Renal cortex interstitium (tissue), 15 donors: ENCODE measurements at places on chromosomes 2 and 18. TPM values are rescaled to one million over a fixed set of nuclear protein-coding genes. Genes with fewer than 3 reads are reported as not detected.

Gene ALKAL2
- 4.7 TPM for polyA plus RNA-seq

Gene LGALSL
- 38.0 TPM for polyA plus RNA-seq

Gene HSBP1L1
- 29.2 TPM for polyA plus RNA-seq

Gene UGT1A10
- polyA plus RNA-seq: not detected

Gene TLX2
- 0.23 TPM for polyA plus RNA-seq

Gene SLC19A3
- 10.1 TPM for polyA plus RNA-seq

Gene COLEC11
- 3.0 TPM for polyA plus RNA-seq

DNA sequence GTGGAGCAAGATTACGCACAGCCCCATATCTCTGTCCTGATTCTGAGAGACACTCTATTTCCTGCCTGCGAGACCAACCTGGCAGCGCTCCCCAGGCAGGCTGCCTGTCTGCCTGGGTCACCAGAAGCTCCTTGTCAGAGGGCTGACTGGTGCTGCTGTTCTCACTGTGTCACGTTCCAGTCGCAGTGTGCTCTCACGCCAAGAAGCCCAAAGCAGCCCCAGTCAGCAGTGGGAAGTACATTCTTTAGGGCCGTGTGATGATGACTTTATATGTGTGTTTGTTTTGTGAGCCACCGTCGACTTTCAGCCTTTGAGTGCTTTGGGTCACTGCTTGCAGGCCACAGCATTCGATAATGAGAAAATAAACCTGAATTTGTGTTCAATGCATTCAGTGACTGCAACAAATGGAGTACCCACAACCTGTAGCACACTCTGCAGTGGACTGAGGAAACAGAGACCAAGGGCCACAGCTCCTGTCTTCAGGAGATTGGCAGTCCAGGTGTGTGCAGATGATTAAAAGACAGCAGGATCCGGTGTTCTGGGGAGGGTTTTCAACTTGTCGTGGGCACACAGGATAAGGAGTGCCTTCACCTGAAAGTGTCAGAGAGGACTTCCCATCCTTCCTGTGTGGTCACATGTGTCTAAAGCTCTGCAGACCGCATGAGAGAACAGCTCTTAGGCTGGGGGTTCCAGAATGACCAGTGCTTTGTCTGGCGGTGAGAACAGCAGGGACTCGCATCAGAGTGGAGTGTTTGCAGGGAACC is 4.8 kb downstream of the TNFRSF11A start:
- no peak for DNase-seq

GRCh38 chr2:18408638-18409037 is 151.8 kb downstream of the RDH14 start:
- no peak for DNase-seq

DNA sequence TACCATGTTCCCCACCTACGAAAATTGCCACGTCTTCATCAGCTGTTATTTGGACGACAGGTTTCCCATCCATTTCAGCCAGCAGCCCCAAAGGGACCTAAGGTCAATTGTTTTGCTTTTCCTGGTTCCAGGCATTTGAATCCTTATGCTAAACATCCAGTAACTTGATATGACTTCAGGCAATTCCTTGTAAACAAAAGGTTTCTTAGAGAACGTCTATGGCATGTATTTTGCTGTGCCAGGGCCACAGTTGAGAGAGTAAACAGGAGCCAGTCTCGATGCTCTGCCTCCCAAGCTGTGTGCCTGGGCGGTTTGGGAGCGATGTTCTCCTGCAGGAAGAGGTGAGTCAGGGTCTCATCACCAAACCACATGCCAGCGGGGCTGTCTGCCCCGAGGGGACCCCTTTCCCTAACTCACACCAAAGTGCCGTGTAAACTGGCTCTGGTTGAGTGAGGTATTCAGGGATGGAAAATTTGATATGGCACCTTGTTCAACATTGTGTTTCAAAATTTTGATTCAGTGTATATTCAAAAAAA is 12.9 kb upstream of the MC5R start:
- no peak for DNase-seq

GRCh38 chr18:46445522-46446313 is 211.3 kb downstream of the LOXHD1 start:
- DNase-seq: no peak

DNA sequence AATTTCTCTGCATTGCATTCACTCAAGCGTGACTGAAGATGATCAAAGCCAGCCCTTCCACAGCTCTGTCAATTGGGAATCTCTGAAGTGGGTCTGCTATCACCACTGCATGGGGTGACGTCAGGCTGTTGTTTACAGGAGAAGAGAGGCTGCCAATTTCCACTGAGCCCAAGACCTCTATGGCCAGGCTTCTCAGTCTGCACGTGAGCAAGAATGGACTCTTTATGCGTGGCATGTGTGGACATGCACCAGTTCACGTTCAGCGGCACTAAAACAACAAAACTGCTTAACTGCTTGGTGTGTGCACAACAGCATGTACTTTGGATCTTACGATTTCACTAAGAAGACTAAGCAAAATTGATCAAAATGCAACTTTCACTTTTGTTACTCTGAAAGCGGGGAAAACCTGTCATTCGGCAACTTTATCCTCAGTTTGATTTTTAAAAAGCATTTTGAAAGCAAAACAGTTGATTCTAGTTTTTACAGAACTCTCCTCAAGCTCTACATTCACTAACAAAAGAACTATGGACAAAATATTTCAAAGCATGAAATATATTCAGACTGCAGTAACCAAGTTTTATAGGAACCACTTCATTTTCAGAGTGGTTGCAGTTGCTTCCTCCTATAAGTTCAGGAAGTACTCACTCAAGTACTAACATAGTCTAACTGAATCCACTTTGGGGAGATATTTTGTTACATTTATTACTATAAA is 77.0 kb upstream of the SERTAD2 start:
- no peak for DNase-seq

DNA sequence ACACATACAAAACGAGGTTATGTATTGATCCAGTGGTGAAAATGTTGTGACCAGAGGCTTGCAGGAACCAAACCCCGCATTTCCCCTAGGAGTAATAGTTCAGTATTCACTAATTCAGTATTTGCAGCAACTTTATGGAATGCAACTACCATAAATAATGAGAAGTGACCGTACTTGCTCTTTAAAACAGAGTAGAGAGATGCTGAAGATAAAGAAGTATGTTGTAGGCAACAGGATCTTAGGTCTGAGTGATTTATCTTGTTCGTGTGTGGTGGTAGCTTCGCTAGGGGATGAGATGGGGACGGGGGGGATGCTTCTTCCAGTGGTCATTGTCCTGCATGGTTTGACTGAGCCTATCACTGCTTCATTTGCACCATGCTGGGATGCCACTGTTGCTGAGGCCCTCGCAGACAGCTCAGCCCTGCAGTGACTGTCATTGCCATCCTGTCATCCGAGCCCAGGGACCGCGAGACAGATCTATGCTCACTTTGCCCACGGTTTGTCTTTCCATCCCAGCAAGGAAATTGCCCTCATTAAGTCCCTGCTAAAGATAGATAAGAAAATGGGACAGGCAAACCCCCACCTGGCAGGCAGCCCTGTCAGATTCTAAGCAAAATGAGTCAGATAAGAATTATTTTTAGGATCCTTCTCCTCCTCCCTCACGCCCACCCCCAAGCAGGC is 181.3 kb downstream of the CTIF start:
- DNase-seq: no peak

- no peak for DNase-seq
Measured at GRCh38 chr2:48268671-48269070, 261.3 kb upstream of the STON1 start.

DNA sequence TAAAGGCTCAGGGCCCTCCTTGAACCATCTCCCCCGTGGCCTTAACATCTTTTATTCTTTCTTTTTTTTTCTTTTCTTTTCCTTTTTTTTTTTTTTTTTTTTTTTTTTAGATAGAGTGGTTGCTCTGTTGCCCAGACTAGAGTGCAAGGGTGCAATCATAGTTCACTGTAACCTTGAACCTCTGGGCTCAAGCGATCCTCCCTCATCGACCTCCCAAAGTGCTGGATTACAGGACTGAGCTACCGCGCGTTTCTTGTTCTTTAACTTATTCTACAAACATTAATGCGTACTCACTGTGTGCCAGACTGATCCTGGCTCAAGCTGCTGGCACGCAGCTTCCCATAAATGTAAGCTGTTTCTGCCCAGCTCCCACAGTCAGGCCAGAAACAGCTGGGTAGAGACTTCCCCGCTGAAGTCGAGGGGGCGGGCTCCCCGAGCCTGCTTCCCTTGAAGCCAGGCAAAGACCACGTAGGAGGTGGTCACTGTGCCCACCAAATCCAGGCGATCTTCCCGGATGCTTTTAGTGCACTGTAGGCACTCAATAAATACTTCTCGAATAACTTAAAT is 29.2 kb upstream of the ATP6V1B1 start:
- no peak for DNase-seq

- no peak for DNase-seq
Measured at GRCh38 chr2:168660870-168661862, 141.3 kb upstream of the NOSTRIN start.

GRCh38 chr2:234514873-234515638 is 18.2 kb upstream of the ARL4C start:
- no peak for DNase-seq

GRCh38 chr2:56590611-56591010 is 406.8 kb downstream of the CCDC85A start:
- DNase-seq: no peak

GRCh38 chr2:156341452-156342253 is 9.1 kb upstream of the NR4A2 start:
- peak; percentile 83 for DNase-seq

DNA sequence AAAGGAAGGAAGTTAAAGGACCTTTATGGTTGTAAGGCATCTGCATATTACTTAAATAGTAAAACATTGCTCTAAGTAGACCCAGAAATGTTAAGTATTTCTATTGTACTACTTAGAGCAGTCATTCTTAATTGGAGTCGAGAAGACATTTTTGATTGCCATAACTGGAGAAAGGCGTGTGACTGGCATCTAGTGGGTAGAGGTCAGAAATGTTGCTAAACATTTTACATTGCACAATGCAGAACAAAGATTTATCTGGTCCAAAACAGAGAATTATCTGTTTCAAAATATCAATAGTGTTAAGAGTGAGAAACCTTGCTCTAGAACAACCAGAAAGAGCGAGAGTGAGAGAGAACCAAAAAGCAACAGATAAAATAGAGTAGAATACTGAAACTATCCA is 23.3 kb upstream of the ROCK1 start:
- no peak for DNase-seq

- DNase-seq: no peak
Measured at GRCh38 chr18:13540477-13541182, 185.7 kb downstream of the FAM210A start.

DNA sequence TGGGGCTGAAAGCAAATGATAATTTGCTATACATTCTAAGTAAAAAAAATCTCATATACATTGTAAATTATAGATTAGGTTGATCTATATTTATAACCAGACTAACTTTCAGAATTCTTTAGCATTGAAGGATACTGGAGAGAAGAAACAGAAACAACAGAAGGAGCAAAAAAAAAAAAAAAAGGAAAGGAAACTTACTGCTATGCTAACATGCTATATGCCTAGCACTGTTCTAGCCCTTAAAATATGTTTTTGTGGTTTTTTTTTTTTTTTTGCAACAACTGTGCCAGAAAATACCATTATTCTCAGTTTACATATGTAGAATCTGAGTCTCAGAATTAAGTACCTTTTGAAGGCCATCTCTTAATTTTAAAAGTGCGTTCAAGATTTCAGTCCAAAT is 204.9 kb upstream of the MC4R start:
- no peak for DNase-seq

- DNase-seq: no peak
Measured at GRCh38 chr2:6887751-6888192, 10.2 kb downstream of the RSAD2 start.

GRCh38 chr2:124035001-124035400 is 9.9 kb downstream of the CNTNAP5 start:
- DNase-seq: no peak

GRCh38 chr18:23115683-23116096 is 19.6 kb upstream of the CABLES1 start:
- DNase-seq: no peak

DNA sequence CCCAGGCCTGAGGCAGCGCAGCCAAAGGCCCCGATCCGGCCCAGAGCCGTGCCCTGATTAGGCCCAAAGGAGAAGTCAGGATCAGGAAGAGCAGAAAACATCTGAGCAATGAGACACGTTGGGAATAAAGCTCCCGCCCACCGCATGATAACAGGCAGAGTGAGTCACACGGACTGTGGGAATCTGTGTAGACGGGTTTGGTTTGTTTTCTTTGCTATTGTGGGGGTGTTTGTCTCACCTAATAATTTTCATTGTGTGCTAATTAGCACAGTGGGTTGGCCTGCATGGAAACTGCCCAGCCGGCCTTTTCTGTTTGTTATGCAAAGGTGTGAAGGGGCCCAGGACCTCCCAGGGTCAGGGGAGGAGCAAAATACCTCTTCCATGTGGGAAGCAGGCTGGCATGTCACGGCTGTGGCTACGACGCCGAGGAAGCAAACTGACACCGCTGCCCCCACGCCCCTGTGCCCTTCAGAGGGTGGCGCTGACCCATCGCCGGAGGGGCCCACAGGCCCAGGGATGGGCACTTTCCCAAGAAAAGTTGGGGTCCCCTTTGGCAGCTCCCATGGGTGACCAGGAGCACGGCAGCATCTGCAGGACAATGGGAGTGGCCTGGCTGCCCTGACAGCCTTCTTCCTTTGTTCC is 68.4 kb upstream of the CTDP1 start:
- DNase-seq: no peak

- no peak for DNase-seq
Measured at GRCh38 chr2:86336675-86337243, 667 bp downstream of the REEP1 start.

GRCh38 chr2:599601-600000 is 77.6 kb downstream of the TMEM18 start:
- no peak for DNase-seq

GRCh38 chr2:144935736-144936135 is 415.8 kb upstream of the ZEB2 start:
- no peak for DNase-seq

DNA sequence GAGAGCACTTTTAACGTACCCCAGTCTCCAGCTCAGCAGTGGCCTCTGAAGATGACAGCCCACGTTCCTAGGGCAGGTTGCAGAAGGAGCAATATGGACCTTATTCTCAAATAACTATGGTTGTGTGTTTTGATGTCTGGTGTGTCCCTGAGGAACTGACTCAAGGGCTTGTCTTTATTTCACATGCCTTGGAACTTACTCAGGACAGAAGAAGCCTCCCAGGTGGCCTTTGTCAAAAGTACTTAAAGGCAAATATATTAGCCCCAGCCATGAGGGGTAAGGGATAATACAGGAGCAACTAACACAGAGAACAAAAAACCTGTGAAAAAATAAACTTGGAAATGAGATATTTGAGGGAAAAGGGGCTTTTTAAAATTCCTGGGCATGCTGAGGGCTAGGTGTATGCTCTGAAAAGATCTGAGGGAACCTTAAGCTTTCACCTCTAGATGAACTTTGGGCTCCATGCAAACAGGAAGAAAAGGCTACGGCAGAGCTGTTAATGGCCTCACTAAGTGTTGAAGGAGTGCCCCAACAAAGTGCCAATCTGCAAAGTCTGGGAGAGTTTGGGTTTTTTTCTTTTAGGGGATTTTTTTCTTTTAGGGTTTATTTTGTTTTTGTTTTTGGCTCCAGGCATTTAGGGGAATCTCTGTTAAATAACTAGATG is 40.3 kb downstream of the SRBD1 start:
- no peak for DNase-seq

DNA sequence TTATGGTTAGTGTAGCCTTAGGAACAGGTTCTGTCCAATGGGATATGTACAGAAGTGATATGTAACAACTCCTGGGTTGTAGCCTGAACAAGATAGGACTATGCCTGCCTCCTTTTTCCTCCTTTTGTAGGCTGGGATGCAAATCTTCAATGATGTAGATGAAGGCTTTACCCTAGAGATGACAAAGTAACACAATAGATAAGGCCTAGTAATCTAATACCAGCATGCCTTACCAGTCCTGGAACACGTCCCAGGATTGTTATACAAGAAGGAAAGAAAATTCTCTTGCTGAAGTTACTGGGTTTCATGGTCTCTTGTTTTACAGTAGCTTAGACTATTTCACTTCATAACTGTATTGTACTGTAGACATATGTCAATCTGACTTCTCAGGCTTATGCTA is 192.1 kb downstream of the OTX1 start:
- no peak for DNase-seq
